Fibroblast of upper back skin (primary cell): ENCODE measurements at places on chromosomes 7 and 10.
A peak's percentile ranks its signal among the peaks of the same experiment; 100 is the strongest.

DNA sequence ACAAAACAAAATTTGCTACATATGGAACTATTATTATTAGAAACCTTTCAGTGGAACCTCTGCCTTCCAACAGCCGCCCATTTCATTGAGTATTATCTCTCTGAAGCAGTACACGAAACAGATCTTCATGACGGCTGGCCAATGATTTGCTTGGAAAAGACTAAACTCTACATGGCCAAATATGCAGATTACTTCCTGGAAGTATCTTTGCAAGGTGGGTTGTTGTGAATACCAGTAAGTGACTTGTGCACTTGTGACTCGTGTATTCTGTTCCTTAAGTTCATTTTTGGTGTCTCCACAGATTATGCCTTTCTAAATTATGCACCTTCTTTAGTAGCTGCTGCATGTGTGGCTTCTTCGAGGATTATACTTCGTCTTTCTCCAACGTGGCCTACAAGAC, 13.4 kb downstream of the CCNJ start:
- no peak for DNase-seq

DNA sequence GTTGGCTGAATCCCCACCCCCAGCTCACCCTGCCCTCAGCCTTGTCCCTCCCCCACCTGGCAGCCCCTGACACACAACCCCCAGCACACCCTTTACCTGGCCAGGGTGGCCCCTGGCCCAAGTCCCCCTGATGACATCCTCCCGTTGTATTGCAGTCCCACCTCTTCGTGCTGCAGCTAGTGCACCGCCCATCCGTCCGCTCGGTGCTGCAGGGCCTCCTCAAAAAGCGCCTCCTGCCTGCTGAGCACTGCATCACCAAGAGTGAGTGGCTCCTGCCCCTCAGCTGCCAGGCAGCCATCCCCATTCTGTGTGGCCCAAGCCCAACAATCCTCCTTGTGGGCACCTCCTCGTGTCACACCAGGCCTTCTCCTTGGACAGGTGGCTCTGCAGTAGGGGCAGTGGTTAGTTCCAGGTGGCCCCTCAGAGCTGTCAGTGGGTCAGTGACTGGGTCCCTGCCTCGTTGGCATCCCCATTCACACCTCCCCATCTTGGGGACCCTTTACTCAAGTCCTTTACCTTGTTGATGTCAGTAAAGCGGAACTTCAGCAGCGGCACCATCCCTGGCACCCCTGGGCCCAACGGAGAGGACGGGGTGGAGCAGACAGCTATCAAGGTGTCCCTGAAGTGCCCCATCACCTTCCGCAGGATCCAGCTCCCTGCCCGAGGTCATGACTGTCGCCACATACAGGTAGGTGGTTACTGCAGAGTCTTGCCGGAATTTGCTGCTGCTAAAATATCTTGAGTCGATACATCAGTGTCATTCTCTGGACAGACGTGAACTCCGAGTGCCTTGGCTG, 14.3 kb downstream of the ZMIZ2 start:
- DNase-seq, result no peak

DNA sequence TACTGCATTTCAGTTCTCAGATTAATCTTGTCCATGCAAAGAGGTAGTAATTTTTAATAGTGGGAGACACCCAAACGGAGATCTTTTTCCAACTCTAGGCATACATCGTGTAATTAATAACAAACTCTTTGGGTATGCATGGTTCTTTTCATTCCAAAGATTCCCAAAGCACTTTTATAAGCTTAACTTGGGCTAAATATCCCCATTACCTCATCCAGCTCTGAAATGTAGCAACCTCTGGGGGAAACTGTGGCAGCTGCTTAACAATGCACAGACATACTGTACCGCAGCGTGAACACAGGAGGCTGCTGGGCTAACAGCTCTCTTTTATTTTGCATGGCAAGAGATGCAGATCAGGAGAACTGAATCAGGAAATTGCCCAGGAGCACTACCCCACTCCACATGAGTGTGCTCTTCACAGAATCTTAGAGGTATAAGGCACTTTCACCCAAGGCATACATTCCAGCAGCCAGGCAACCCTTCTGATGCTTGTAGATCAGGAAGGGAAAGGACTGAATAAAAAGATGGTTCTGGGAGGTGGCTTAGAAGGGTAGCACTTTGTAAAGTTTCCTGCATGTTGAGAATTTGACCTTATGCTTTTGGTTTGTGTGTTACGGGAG, 114.4 kb upstream of the GLI3 start:
- DNase-seq, result peak; percentile 88

DNA sequence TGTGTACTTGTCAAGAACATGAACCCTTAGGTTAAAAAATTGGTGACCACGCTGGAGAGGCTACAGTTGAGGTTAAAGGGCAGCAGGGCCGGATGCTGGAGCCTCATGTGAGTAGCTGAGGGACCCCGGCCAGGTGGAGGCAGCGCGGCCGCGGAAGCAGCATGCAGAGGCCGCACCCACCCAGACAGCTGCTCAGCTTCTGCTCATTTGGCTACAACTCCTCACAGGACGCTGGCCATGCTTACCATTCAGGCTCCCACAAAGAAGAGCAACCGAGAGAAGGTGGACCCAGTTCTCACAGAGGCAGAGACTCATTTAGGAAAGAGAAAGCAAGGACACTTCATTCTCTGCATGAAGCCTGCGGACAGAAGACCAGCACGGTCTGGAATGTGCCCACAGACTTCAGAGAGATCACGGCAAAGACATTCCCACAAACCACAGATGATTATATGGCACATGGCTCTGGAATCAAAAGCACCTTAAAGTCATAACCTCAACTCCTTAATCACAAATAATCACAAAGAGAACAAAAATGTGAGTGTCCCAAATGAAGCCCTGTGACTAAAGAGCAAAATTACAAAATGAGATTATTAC, 94.4 kb downstream of the VOPP1 start:
- DNase-seq, result peak; percentile 95

GRCh38 chr10:131245475-131246059, 66.0 kb downstream of the TCERG1L start:
- DNase-seq, result no peak

DNA sequence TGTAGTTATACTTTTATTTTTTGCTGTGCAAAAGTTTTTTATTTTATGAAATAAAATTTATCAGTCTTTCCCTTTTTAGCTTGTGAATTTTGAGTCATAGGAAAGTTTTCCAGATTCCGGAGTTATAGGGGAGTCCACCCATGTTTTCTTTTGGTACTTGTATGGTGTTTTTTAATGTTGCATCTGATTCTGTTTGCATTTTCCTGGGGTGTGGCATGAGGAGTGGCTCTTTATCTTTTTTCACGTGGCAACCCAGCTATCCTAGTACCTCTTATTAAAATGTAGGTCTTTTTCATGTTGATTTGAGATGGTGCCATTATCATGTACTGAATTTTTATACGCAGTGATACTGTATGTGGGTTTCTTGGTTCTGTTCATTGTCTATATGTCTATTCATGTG, 19.7 kb downstream of the EXOC6 start:
- DNase-seq, result no peak

- DNase-seq, result no peak
Observed at GRCh38 chr7:45105588-45106188, 5.8 kb downstream of the TBRG4 start.
